ENCODE measurements at places on chromosomes 1 and 21.
A peak's percentile ranks its signal among the peaks of the same experiment; 100 is the strongest.

DNA sequence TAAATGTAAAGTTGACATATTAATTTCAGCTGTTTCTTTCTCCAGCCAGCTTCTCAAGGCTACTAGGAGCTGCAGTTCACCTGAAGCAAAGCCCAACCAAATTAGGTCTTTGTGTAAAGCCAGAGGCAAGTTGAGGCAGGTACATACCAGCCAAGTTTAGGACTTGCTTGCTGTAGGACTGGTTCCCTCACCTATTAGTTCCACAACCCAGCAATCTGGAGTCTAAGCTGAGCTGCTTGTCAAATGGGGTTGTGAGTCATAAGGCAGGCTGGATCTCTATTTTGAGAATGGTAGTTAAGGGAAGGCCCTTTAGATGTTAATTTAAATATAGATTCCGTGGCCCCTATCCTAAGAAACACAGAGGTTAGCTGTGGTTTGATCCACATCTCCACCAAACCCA is 7.6 kb upstream of the FLG2 start:
- no peak for DNase-seq

DNA sequence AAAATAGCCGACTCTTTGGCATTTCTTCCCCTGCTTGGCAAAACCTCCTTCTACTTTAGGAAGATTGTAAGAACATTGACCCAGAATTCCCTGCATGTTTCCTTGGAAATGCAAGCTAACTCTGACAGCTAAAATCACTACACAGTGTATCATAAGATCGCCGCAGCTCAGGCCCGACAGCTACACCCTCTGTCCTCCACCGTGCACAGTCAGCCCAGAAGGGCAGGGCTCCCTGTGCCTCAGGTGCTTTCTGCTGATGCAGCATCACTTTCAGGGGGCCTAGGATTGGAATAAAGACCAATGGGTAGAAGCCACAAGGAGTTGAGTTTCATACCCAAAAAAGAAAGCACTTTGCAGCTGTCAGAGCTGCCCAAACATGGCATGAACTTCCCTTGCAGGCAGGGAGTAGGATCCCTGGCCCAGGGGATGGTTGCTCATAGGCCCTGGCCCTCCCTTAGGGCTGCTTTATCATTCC is 145.3 kb downstream of the SEC16B start:
- no peak for DNase-seq

DNA sequence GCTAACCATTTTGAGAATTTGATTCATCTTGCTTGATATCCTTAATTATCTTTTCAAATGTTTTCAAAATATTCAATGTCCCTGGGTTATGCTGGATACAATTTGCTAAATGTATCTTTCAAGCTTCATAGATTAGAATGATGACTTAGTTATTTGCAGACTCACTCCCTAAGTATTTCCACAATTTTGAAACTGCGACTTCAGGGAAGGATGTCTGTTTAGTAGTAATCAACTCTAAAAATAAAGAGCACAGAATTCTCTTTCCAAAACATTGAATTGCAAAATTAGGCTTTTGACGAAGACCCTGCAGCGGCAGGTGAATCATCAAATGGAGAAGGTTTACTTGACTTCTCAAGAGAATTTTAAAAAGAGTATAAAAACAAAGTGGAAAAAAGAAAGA is 14.2 kb downstream of the RGS1 start:
- no peak for DNase-seq

GRCh38 chr1:54153535-54154439 is 987 bp upstream of the CDCP2 start:
- no peak for DNase-seq

GRCh38 chr1:175448467-175448866 is 255.9 kb upstream of the KIAA0040 start:
- no peak for DNase-seq

GRCh38 chr21:45018131-45019075 is 56.0 kb upstream of the ADARB1 start:
- DNase-seq: no peak

- DNase-seq: no peak
These were observed 760 bp upstream of the TINAGL1 start for GRCh38 chr1:31575369-31576140.

GRCh38 chr1:26476958-26477357 is 4.7 kb downstream of the HMGN2 start:
- no peak for DNase-seq

- no peak for DNase-seq
These were observed 8.2 kb downstream of the GOLPH3L start for GRCh38 chr1:150688763-150689162.

- no peak for DNase-seq
These were observed 170.0 kb downstream of the LTN1 start for GRCh38 chr21:28822486-28823335.

DNA sequence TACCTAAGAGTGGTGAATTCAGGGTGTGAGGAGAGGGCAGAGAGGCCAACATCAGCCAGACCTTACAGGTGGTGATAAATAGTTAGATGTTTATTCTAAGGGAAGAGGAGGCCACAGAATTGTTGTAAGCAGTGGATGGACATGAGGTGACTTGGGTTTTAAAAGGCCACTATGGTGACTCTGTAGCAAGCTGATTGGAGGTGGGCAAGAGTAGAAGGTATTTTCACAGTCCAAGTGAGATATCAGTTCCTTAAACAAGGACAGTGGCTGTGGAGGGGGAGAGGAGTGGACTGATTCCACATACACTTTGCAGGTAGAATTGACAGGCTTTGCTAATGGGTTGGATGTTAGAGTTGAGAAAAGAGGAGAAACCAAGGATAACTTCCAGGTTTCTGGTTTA is 60.8 kb upstream of the CLDN14 start:
- no peak for DNase-seq

- DNase-seq: peak; percentile 17
These were observed 113.7 kb downstream of the FCRL5 start for GRCh38 chr1:157438613-157439012.

DNA sequence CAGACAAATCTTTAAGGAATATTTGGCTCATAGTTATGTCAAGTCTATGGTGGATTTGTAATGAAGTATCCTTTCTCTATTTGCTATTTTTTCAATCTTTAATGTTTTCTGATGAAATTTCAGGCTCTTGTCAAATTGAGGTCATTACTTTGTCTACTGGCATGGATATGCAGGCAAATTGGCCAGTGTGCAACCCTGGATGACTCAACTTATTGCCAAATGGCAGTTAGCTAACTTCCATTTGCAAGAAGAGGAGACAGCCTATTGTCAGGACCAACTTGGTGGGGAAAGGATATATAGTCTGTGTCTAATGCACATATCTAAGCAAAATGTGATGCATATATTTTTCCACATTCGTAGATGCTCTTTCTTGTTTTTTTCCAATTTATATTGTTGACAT is 530.5 kb downstream of the PTBP2 start:
- no peak for DNase-seq

DNA sequence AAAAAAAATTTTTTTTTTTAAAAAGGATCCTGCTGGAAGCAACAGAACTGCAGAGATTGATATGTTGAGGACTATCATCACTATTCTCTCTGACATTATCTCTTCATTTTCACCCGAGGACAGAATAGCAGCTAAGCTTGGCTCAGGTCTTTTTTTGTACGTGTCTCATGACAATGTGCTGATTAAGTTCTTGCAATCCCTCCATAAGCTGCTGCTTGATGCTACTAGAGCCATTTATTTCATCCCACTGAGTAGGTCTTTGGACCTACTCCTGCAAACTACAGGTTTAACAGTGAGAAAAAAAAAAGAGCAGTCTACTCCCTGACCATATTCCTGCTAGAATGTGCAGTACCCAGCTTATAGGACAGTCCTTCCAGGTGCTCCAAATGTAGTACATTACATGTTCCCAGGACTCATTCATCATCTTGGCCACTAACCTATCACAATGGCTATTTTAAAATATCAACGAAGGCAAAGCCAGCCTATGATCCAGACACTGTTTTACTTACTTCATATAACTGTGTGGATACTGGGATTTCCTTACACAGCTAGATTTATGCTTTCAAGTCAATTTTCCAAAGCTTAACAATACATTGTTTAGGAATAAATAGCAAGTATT is 54.1 kb downstream of the ARHGAP29 start:
- DNase-seq: no peak

GRCh38 chr21:46674430-46675007 is 39.0 kb downstream of the PRMT2 start:
- DNase-seq: no peak

DNA sequence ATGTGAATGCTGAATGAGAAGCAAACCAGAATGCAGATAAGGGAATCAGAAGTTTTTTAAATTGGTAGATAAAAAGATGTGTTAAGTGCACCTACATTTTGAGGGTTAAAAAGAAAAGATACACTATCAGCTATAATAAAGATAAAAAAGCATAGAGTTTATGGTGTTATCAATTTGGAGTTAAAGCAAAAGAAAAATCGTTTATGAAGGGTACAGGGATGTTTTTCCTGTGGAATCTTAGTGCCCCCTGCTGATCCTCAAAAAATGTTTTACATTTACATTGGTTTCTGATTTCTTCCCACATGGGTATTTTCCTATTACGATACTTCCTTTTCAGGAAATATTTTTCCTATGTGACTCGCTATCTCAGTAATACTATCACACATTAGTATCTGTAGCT is 293.5 kb downstream of the MRPL39 start:
- no peak for DNase-seq

DNA sequence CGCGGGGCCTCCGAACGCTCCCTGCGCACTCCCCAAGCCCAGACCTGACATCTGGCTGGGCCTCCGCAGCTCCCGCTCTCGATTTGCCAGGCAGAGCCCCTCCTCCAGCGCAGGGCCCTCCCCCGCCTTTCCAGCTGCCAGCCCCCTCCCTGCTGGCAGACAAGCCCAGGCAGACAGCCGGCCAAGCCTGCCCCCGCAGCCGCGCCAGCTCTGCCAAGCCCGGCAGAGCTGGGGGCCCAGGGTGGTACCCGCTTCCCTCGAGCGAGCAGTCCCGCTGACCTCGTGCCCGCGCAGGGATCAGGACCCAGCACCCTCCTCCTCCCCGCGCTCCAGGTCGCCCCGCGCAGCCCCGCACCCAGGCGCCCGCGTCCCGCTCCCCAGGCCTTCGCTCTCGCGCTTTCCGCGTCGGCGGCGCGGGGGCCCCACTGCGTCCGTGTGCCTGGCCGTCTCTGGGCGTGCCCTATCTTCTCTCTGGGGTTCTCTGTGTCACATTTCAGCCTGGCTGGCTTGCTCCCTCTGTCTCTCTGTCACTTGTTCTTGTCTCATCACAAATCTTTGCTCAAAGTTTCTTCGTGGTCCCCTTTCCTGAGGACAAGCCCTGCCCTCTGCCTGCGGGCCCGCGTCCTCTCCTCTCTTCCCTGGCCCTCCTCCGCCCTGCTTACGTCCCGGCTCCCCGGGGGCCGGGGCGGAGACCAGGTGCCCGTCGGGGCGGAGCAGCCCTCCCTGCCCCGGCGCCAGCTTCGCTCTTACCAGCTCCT is 580 bp downstream of the INKA2 start:
- DNase-seq: no peak

DNA sequence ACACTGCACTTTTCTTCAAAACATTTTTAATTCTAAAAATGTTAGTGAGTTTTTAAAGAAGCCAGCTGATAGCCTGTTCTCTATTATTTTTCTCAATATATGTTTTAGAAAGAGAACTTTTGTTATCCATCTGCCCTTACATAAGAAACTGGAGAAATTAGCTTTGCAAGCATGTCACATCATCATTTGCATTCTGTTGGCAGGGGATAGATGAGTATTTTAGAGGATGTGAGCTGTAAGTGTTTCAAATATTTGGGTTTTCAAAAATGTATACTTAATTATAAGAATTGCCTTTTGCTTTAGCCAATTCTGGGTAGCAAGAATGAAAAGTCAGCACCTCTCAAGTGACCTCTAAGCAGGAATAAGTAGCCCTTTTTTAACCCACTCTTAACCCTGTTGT is 7.4 kb downstream of the NFIA start:
- DNase-seq: no peak

DNA sequence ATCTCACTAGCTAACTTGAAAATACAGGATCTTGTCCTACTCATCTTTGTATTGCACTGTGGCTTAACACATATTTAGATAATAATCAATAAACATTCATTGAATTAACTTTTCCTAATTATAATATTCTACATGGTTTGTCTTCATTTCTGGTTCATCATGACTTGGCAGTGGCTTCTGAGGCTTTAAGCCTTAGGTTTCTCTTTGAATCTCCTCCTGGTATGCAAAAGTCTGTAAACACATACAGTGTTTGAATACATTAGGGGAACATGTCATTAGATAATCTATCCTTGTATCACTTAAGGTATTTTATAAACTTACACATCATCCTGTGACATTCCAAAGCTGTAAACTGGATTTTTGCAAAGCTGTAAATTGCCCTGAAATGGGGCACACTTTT is 20.6 kb downstream of the CTSK start:
- DNase-seq: no peak

DNA sequence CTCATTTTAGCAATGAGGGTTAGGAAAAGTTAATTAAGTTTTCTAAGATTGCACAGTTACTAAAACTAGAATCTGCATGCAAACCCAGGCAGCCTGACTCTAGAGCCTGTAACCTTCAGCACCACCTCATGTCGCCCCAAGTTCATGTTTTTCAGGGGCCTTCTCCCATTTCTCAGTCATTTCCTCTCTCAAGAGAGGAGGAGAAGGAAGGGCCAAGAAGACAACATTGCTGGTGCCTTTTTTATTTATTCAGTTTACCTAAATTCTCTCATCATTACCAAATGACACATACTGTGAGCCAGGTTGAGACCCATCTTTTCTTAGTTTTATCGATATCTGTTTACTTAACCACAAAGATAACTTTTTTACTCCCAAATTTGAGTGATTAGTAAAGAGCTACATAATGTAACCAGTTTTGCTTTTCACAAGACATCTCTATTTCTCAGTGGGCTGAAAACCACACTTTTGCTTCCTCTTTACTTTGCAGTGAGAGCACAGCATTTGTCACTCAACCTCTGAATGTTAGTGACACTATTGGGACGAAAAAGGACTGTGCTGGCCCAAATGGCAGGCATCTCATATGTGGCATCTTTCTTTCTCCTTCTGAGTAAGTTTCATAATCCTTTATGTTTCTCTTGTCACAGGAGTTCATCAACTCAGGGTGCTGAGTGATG is at the start of gene CD101:
Gene CD101, plus strand, starts transcription at position 507 of the 674 bp plus-strand sequence. Its CDS starts 58 bp downstream, at position 565.
- DNase-seq: no peak

DNA sequence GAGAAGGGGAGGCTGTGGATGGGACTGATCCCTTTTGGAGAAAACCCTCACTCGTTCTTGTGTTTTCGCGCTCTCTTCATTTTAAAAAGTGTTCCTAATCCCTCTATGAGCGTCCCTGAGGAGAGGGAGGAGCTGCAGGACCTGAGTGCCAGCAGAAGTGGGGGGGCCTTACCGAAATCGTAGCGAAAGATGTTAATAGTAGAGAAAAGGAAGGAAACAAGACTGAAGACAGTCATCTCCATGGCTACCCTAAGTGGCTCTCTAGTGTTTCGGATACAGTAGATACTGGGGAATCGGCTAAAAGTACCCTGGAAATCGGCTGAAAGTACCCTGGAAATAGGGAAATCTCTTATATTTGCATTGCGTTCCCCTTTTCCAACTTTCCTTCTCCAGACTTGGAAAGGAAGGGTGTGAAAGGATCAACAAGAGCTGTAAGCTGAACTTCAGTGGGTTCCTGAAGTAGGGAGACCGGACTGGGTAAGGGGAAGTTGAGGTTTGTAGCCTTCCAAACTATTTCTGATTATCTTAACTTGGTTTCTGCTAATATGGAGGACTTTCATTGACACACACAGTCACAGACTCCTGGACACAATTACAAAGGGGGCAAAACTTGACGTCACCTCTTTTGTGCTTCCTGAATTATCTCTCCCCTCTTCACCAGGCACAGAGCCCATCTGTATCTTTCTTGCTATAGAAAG is 486 bp upstream of the DSTYK start:
- no peak for DNase-seq

GRCh38 chr1:30365596-30365995 is 357.8 kb downstream of the MATN1 start:
- no peak for DNase-seq

All from non-pigmented ciliary epithelial cell (primary cell).